ENCODE measurements at places on chromosomes 2 and 18.
A peak's percentile ranks its signal among the peaks of the same experiment; 100 is the strongest.

DNA sequence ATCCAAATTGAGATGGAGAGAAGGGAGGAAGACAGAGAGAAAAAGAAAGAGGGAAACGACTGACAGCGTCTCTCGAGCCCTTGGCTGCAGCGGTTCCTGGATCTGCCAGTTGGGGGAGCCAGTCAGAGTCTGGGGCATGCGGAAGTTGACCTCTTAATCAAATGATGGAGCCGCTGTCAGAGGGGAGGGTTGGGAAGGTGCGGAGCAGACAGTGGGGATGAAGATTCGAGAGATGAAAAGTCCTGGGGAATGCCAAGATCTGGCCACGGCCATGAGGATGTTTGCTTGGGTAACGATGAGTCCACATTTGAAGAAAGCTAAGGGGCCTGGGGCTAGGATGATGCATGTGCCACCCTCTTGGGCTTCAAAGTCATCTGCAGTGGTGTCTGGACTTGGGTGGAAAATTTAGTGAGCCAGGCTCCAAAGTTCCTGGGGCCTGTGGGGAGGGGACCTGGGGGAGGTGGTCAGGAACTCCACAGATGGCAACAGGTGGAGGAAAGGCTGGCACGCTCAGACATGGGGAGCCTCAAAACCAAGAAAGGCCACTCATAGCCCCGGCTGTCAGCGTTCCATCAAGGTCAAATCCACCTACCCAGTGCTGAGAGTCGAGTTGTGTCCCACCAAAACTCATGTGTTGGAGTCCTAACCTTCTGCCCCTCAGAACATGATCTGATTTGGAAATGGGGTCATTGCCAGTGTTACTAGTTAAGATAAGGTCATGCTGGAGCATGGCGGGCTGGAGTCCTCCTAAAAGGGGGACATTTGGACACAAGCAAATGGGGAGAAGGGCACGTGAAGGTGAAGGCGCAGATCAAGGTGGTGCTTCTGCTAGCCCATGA, 200.1 kb downstream of the NDUFA10 start:
- no peak for DNase-seq

DNA sequence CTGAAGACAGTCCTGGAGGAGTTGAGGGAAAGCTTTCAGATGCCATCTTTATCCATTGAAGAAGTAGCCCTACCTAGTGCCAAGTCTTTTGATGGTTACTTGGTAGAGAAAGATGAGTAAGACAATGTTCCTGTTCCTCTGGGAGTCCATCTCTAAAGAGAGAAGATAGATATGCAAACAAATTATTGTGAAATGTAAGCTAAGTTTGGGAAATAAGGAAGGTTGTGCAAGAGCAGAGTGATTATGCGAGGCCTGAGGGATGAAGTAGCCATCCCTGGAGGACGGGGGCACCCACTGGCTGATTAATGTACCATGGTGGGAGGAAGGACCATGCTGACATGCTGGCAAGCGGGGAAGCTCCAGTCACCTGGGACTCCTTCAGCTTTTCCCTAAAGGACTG, 994 bp upstream of the DTNA start:
- no peak for DNase-seq

GRCh38 chr18:45834306-45834705, 8.8 kb downstream of the SIGLEC15 start:
- no peak for DNase-seq

GRCh38 chr18:51802569-51803428, 537.2 kb upstream of the DCC start:
- DNase-seq, result no peak

DNA sequence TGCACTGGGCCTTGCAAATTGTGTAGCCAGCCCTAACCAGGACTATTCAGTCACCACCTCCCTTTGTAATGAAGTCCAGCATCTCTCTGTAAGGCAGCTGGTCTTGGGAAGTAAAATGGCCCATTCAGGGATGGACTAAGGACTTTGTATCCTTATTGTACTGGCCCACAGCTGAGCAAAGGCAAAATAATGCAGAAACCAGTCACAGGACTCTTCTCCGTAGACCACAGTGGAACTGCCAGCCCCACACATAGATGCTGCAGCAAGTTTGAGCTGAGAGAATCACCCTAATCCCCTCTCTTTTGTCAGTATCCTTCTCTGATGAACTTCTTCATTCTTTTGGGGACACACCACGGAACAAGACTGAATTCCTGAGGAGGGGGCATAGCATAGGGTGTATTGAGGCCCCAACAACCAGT, 73.6 kb upstream of the RTN4 start:
- no peak for DNase-seq

- DNase-seq, result no peak
These were observed 54.7 kb downstream of the VWC2L start for GRCh38 chr2:214465363-214466146.

DNA sequence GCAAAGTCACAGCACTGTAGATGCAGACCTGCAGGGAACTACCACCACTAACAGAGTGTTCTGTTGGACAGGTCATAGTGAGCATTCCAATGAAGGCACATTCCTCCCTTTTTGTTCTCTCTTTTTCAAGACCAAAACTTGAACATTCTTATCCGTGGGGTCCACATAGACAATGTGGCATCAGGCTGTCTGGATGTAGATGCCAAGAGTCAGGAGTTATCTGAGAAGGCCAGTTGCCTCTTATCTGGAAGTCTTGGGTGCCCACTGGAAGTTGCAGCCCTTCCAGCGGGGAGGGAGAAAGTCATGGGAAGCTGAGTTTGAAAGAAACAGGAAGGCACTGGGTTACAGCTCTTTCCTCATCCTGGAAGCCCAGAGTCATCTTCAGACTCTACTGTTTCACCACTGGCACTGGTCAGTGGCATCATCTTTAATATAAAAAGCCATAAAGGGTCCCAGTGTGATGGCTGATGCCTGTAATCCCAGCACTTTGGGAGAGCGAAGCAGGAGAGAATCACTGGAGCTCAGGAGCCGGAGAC, 61.4 kb downstream of the FAM161A start:
- no peak for DNase-seq

DNA sequence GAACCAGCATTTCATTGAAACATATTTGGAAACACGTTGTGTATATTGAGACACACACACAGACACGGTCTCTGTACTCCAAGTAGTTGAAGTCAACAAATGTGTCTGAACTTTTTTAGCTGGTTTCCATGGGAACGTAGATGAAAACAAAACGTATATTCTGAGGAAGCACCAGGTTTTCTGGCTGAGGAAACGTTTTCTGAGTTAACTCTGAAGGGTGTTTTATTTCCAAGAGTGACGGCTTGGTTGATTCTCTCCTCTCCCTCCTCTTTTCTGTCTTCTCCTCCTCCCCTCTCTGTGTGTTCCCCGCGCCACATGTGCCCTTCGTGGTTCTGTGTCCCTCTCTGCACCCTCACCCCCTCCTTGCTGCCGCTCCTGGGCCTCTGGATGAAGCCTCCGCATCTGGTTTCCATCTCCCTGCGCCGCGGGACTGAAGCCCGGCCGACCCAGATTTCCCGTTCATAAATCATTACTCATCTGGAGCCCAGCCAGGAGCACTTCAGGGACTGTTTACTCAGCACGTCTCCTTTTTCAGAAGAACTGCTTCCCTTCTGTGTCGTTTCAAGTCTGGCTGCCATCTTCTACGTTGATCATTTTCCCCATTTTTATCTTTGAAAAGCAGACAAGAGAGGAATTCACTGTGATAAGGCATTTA, 122.7 kb downstream of the COL6A3 start:
- peak; percentile 89 for DNase-seq

Data from lower lobe of right lung (tissue), 2 donors.